Stimulated activated CD4-positive, alpha-beta T cell treated with anti-CD3 and anti-CD28 coated beads, Interleukin-2, amount 100 ng/mL, for 24 hours (primary cell): ENCODE measurements at places on chromosomes 1 and 21.
A peak's percentile ranks its signal among the peaks of the same experiment; 100 is the strongest.

- no peak for DNase-seq
These were observed 107.8 kb downstream of the SIK1 start for GRCh38 chr21:43318841-43319781.

DNA sequence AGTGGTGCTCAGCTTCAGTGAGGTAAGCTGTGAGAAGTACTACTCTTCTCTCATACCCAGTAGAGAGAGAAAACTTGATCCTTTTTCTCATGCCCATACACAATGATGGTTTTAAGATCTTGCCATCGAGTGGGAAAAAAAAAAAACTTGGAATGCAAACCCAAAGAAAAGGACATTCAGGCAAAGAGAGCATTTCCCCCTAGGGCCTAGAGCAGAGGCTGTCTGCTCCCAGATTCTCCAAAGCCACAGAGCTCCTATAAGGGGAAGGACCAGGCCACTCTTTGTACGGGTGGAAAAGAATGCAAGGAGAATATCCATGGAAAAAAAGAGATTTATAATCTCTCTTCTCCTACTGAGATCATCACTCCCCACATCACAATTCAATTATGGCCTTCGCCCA is 34.9 kb downstream of the MROH9 start:
- no peak for DNase-seq

DNA sequence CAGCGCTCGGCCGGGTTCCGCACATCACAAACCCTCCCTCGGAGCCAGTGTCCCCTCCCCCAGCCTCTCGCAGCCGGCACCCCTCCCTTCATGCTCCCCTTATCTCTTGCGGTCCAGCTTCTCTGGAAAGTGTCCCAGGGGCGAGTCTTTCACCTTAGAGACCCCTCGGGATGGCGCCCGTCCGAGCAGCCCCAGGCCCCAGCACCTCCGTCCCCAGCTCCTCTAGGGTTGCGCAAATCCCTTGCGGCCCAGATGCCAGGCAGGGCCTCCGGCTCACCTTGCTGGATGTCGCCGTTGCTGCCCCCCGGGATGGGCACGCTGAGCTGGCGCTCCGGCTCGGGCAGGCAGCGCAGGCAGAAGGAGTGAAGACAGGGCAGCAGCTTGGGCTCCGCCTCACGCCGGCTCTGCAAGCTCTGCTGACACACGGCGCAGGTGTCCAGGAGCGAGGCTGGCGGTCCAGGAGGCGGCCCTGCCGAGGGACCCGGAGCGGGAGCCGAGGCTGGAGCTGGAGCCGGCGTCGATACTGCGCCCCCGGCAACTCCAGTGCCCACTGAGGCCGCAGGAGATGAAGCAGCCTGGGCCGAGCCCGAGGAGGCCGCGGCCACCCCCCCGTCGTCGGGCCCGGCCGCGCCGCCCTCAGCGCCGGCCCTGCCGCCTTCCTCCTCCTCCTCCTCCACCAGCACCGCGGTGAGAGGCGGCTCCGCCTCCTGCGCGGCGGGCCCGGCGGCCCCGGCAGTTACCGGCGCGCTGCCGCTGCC is 550 bp downstream of the TRIM33 start:
- DNase-seq: peak; percentile 45

DNA sequence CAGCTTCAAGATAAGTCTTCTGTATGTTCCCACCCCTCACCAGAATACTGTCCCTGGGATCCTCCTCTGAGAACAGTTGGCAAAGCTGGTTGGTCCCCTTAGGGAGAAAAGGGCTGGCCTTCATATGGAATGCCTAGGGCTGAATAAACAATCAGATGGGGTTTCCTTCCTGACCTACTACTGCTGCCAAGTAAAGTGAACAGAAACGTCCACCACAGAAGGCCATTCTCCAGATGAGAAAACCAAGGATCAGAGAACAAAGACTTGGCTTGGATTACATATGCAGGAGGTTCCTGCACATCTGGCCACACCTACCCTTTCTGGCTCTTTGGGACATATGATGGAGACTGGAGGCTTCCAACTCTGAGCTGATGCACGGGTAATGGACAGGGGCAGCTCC is 194.5 kb downstream of the HIVEP3 start:
- DNase-seq: no peak

- DNase-seq: no peak
These were observed 10.5 kb downstream of the MAEL start for GRCh38 chr1:166999500-167000055.

DNA sequence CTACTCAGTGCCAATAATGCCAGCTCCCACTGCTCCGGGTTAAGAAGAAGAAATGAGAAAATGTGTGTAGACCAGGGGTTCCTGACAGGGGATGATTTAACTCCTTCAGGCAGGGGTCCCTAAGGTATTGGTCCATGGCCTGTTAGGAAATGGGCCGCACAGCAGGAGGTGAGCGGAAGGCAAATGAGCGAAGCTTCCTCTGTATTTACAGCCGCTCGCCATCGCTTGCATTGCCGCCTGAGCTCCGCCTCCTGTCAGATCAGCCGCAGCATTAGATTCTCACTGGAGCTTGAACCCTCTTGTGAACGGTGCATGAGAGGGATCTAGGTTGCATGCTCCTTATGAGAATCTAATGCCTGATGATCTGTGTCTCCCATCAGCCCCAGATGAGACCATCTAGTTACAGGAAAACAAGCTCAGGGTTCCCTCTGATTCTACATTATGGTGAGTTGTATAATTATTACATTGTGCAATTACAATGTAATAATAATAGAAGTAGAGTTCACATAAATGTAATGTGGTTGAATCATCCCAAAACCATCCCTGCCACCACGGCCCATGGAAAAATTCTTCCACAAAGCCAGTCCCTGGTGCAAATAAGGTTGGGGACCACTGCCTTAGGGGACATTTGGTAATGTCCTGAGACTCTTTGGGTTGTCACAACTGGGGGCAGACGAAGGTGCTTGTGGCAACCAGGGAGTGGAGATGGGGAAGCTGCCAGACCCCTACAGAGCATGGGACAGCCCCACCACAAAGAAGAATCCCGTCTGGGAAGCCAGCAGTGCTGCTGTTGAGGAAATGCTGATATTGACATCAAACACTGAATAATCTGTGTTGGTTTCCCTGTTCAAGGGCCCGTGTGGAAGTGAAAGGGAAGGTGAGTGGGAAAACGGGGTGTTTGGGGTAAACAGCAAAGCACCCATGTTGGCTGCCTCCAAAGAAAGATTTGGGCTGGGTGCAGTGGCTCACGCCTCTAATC is 60.8 kb downstream of the DHRS3 start:
- no peak for DNase-seq

DNA sequence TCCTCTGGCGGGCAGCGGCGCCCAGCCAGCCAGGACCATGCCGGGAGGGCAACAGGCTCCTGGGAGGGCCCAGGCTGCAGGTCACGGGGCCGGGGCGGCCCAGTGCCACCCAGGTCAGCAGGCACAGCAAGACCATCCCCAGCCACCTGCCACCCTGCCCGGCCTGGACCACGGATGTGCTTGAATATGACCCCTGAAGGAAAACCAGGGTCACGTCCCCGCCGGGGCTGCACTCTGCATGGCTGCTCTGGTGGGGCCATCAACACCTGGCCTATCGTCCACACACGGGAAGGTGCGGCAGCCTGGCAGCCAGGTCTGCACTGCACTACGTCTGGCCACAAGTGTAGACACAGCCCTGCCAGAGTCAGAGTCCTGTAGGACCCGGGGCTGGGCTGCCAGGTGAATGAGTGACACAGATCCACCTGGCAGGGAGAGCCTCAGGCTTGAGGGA is 6.9 kb downstream of the WNT9A start:
- no peak for DNase-seq

DNA sequence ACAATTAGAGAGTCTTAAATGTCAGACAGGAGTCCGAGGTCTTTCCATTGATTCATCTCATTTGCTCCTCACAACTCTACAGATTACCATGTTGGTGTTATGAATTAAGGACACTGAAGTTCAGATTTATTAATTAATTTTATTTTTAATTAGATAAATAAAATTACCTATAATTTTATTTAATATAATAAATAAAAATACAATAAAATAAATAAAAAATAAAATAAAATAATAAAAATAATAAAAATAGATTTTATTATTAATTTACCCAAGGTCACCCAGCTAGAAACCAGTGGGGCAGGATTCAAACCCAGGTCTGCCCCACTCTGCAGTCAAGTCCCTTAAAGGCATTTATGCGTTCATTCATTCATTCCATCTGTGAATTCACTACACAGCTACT is 72.2 kb downstream of the VWA5B1 start:
- DNase-seq: no peak

DNA sequence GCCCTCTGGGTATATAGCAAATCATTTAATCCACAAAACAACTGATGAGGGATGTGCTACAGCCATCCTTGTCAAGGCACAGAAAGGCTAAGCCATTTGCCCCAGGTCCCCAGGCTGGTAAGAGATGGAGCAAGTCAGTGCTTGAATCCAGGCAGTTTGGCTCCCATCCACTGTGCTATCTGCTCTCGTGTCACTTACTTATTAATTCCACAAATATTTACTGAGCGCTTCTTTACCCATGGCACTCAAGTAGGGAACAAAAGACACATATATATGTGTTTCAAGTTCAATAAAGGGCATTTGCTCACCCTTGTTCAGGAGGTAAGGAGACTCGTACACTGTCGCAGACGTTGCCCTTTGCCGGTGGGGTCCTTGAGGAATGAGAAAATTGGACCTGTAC is 38.6 kb upstream of the MPZL1 start:
- DNase-seq: no peak

DNA sequence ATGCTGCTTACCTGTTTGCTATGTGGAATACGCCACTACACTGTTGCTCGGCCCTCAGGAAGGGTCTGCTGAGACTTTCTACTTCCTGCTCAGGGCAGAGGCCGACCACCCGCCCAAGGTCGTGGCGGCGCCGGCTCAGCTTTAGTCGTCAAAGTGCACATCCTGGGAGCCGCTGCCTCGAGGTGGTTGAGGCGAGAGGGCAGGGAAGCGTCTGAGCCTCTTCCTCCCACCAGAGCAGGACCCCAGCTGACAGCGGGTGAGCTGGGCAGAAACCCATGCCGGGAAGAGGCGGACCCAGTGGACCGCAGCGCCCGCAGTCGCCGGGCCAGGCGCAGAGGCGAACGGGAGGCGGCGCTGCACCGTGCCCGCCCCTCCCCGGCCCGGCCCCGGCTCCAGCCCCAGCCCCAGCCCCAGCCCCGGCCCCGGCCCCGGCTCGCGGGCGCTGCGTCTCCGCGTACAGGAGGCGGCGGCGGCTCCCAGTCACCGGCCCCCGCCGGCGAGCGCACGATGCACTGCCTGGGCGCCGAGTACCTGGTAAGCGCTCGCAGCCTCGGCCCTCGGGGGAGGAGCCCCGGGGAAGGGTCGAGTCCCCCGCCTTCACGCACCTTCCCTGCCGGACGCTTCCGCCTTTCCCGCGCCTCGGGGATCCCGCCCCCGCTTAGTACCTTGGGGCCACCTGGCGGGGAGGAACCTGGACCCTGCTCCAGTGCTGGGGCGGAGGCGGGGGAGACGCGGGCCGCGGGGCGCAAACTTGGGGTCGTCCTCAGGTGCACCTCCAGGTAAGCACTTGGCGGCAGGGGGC is at the start of gene SLC44A3:
Gene SLC44A3 (plus strand): TSS at position 413 of the 802 bp plus-strand sequence. CDS start 95 bp downstream, at position 508.
- peak; percentile 19 for DNase-seq

- no peak for DNase-seq
These were observed 14.4 kb upstream of the HIVEP3 start for GRCh38 chr1:41933106-41933505.
